Activated naive CD4-positive, alpha-beta T cell treated with anti-CD3 and anti-CD28 coated beads, Interleukin-2, amount 50 U/mL, for 72 hours (primary cell): ENCODE measurements at places on chromosomes 11 and 22. TPM values are rescaled to one million over a fixed set of nuclear protein-coding genes. Genes with fewer than 3 reads are reported as not detected.

DNA sequence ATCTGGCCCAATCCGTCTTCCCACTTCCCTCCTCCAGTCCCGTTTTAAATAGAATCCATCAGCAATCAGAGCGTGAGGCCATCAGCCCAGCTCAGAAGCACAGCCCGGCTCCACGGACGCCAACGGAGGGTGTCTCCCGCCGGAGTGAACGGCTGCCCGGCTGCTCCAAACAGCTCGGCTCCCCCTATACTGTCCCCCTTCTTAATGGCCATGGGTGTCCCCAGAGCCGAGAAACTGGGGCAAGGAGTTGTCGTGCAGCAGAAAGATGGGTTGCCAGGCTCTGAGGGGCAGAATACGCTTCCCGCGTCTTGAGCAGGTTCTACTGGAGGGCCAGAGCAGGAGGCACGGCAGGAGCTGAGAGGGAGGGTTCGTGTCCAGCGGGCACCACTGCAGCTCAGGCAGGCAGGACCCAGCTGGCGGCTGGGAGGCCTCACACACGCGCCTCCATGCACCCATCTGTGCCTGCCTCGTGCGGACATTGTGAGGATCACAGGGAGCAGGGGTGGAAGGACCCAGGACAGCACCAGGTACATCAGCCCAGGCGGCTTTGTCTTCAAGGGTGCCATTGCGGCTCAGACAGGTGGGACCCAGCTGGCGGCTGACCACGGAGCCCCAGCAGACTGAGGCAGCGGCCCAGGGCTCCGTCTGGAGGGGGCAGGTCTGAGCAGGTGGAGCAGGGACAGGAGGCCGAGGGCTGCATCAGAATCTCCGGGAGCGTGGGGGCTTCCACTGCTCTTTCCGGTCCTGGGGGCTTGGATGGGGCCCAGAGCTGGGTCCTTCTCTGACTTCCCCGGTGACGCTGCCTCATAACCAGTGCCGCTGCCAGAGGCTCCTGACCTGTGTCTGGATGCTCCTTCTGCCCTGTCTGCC, 882.7 kb downstream of the BRD1 start:
- DNase-seq = no peak

GRCh38 chr11:114036147-114036811, 23.2 kb upstream of the ZBTB16 start:
- peak; percentile 44 for DNase-seq

- DNase-seq = peak; percentile 42
Measured at GRCh38 chr11:2775083-2775625, 75.4 kb upstream of the KCNQ1OT1 start.

DNA sequence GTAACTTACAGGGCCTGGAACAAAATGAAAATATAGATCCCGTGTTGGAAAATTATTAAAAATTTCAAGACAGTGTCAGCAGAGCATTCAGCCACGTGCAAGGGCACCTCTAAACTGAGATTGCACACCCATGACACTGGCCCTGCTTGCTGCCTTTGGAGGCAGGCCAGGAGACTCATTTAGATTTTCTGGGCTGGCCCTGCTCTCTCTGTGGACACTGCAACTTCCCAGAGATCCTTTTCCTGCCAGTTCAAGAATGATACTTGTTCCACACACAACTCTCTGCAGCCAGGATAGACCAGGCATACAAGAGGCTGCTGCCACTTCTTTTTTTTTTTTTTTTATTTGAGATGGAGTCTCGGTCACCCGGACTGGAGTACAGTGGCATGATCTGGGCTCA, 56.7 kb upstream of the PTPRJ start:
- DNase-seq = no peak

The HIPK3 gene
- 24.4 TPM for total RNA-seq

DNA sequence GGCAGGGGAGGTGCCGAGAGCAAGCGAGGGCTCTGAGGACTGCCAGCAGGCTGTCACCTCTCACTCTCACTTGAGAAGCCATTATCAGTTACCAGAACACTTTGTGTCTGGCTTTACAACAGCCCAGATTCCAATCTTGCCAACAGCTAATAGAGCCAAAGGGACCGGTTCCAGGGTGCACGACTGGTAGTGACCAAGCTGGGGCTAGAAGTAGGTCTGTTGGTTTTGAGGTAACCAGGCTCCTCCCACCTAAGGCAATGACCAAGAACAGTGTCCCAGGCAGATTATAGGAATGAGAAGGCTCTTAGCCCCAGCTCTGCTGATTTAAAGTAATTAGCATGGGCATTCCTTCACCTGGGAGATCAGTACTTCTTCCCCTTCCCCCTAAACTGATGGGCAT, 7.2 kb upstream of the IL10RA start:
- no peak for DNase-seq

- DNase-seq = no peak
Measured at GRCh38 chr22:27183474-27183873, 526.1 kb downstream of the MIAT start.

DNA sequence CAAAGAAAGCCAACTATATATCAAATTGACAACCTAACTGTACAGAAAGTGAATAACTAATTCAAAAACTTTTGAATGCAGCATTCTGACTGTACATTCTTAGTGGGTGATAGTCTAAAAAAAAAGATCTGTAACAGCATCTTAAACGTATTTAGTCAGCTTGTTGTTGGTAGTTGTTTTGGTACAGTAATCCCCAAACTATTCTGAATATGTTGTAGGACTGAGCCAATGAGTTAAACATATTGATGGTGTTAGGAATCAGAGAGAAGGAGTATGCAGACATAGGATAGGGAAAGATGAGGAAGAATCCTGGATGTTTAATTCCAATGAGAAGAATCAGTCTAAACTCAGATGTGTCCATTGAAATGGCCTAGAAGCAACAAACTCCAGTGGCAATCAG, 41.9 kb upstream of the KIRREL3 start:
- DNase-seq = no peak

The FGF3 gene
- not detected for total RNA-seq

The LRRC10B gene
- not detected for total RNA-seq

DNA sequence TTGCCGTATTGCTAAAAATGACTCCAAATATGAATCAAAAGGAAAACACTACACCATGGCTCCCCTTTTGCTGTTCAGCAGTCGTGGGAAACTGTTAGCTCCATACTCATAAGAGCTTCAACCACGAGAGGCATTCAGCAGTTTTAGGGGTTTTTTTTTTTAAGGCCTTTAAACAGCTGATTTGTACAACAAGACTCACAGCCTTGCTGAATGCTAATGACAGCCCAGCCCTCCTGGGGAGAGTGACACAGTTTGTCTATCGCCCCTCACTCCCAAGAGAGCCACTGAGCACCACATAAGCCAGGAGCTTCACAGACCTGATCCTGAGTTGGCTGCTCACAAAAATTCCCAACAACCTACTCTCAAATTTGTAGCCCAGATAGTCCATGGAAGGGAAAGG, 32.4 kb downstream of the GALNT18 start:
- no peak for DNase-seq

The ADAMTS15 gene
- not detected for total RNA-seq

GRCh38 chr22:39439170-39439569, 17.6 kb upstream of the MGAT3 start:
- DNase-seq = no peak

The FAM180B gene
- total RNA-seq = not detected

DNA sequence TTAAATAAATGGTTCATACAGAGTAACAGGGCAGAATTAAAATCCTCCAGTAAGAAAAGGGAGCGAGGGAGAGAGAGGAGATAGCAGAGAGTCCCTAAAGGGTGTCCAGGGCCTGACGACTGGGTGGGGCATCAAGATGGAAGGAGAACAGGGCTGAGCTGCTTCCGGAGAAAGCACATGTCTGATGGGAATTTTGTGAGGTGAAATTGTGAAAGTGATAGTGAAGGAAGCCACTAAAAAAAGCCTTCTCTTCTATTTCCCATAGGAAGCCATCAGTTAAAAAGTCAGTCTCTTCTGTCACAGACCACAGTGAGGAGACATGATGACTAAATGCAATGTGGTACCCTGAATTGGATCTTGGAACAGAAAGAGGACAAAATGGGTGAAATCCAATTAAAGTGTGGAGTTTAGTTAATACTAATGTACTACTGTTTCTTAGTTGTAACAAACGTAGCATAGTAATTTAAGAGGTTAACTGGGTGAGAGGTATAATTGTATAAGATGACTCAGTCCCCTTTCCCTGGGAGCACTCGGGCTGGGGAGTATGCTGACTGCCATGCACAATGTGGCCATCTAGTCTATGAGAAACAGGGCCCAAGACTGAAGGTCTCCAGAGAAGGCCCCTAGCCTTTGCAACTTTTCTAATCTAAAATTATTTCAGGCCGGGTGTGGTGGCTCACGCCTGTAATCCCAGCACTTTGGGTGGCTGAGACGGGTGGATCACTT, 29.5 kb upstream of the FCHSD2 start:
- DNase-seq = no peak

GRCh38 chr11:75028321-75028720, 39.6 kb downstream of the NEU3 start:
- DNase-seq = no peak

The HTR3A gene
- total RNA-seq = not detected

DNA sequence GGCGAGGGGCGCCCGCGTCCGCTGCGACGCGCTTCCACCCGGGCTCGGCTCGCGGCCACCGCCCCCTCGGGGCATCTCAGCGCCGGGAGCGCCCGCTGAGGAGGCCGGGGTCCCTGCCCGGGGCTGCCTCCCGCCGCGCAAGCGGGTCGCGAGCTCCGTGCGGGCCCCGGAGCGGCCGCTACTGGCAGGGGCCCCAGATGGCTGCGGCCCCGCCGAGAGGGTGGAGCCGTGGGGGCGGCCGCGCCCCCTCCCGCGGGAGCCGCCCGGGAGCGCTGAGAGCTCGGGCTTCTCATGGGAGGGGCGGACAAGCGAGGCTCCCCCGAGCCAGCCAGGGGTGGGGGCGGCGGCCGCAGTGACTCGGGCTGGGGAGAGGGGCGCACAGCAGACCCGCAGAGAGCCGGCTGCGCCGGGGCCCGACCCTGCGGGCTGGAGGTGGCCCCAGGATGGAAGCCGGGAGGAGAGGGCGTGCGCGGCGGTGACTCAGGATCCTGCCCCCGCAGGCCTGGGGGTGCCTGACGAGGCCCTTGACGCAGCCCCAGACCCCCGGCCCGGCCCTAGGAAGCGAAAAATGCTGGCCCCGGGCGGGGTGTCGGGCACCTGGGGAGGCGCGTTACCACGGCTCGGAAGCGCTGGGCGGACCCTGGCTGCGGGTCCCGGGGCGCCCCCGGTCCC, 603 bp upstream of the ZFTA start:
- DNase-seq = no peak

DNA sequence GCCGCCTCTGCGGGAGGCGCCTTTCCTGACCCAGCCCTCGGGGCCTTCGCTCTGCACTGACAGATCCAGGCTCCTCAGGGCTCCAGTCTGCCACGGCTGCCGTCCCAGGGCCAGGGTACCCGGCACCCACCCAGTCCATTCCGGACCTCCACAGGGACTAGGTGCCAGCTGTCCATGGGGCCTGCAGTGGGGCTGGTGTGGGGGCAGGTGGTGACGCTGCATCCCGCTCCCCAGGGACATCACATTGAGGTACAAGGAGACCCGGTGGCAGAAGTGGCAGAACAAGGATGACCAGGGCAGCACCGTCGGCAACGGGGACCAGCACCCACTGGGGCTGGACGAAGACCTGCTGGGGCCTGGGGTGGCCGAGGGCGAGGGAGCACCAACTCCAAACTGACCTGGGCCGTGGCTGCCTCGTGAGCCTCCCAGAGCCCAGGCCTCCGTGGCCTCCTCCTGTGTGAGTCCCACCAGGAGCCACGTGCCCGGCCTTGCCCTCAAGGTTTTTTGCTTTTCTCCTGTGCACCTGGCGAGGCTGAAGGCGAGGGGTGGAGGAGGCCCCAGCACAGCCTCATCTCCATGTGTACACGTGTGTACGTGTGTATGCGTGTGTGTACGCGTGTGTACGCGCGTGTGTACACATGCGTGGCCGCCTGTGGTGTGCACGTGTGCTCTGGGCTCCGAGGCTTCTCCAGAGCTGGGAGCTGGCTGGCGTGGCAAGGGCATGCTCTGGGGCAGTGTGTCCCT, 16.7 kb downstream of the RNH1 start:
- DNase-seq = no peak

The MS4A7 gene
- not detected for total RNA-seq

GRCh38 chr11:104565583-104565961, 332.7 kb downstream of the CASP12 start:
- DNase-seq = no peak

DNA sequence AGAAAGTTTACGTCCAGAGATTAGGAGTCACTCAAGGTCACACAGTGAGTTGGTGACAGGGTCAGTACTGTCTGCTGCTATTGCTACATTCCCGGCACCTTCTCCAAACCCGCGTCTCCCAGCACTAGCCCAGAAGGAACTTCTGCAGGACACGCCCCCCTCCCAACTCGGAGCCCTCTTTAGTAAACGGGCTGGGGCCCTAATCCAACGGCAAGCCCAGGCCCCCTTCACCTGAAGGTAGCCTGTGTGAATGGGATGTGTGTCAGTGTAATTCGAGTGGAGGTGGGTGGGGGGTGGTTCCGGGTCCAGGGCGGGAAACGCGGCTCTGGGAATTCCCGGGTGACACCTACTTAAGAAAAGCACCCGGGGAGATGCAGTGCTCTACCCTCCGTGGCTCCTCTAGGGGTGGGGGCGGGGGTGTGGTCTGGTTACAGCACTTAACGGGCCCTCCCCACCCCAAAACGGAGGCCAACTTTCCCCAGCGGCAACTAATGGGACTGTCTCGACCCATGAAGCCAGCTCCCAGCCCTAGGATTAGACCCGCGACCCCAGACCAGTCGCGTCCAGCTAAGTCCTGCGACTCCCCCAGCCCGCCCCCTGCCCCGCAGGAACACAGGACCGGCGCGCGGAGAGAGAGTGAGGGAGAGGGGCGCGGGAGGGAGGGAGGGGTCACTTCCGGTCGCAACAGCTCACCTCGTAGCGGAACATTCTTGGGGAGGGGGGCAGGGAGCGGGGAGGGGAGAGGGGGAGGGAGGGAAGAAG, 468 bp downstream of the PATL1 start:
- DNase-seq = no peak

The DUSP8 gene
- total RNA-seq = 1.1 TPM
